Amniotic stem cell (primary cell): ENCODE measurements at places on chromosomes 3 and 15.
A peak's percentile ranks its signal among the peaks of the same experiment; 100 is the strongest.

- no peak for DNase-seq
Observed at GRCh38 chr3:72006631-72007556, 221.9 kb upstream of the PROK2 start.

- DNase-seq: no peak
Observed at GRCh38 chr3:135081856-135082434, 286.9 kb downstream of the EPHB1 start.

DNA sequence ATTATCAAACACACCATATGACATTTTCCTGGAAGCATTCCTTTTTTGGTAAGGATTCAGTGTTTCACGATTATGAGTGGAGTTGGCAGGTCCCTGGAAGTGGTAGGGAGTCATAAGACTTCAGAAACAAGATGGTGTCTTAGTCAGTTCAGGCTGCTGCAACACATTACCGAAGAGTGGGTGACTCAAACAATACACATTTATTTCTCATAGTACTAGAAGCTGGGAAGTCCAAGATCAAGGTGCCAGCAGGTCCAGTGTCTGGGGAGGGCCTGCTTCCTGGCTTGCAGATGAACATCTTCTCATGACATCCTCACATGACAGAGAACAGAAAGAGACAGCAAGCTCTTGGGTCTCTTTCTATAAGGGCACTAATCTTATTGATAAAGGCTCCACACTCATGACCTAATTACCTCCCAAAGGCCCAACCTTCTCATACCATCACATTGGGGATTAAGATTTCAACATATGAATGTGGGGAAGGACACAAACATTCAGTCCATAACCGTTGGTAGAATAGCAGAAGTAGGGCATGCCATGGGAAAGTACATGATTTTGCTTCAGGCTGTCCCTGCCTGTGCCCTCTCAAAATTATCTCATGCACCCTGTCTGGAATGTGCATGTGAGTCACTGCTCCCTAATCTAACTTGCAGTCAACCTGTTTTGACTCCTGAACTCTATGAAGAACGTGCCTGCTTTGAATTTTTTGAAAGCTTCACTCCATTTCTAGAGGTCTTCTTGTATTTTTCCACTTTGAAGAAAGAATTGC, 72.5 kb downstream of the GTPBP8 start:
- no peak for DNase-seq

GRCh38 chr3:22364851-22365250, 613.8 kb upstream of the ZNF385D start:
- DNase-seq: no peak

DNA sequence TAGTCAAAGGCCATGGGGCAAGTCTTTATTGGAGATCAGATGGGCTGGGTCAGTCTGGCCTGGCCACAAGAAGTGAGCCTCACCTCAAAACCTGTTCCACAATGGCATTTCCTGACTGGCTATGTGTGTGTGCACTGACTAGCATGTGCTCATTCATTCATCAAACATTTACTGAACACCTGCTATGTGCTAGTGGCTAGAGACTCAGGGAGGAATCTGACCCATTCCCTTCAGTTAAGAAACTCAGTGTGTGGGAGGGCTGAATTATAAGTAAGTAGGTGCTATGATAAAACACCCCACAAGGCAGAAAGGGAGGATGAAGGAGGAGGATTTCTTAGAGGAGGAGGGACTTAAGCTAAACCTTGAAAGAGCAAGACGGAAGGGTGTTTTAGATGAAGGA, 5.4 kb upstream of the CGNL1 start:
- no peak for DNase-seq

DNA sequence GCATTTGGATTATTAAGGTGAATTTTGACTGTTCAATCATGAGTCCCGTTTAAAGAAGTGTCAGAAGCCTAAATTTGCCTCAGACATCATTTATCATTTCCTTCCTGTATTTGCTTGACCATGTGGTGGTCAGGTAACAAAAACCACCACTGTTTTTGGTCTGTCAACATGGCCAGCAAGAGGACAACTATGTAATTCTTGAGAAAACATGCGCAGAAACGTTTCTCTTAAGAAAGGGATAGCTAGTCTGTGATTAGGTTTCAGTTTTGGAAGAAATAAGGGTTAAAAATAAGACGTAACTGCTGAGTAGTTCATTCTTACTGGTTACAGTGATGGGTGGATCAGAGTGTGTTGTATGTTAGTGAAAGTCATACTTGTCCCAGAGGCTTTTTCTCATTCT, 204.5 kb downstream of the AKAP13 start:
- DNase-seq: no peak

GRCh38 chr3:97817965-97818364, 3.8 kb upstream of the CRYBG3 start:
- DNase-seq: no peak

DNA sequence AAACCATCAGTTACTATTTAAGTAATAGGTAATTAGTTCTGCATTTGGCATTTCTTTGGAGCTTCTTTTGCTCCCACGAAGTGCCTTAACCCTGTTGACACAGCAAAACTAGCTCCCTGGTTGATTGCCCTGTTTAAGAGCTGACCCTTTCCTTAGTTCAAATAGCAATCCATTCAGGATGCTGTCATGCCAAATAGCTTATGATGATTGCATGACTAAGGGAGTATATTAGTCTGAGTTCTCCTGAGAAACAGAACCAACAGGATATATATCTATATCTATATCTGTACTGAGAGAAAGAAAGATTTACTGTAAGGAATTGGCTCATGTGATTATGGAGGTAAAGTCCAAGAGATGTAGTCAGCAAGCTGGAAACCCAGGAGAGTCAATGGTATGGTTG, 50.3 kb upstream of the SPRED1 start:
- no peak for DNase-seq

GRCh38 chr15:26771578-26772153, 1.2 kb downstream of the GABRB3 start:
- DNase-seq: no peak

DNA sequence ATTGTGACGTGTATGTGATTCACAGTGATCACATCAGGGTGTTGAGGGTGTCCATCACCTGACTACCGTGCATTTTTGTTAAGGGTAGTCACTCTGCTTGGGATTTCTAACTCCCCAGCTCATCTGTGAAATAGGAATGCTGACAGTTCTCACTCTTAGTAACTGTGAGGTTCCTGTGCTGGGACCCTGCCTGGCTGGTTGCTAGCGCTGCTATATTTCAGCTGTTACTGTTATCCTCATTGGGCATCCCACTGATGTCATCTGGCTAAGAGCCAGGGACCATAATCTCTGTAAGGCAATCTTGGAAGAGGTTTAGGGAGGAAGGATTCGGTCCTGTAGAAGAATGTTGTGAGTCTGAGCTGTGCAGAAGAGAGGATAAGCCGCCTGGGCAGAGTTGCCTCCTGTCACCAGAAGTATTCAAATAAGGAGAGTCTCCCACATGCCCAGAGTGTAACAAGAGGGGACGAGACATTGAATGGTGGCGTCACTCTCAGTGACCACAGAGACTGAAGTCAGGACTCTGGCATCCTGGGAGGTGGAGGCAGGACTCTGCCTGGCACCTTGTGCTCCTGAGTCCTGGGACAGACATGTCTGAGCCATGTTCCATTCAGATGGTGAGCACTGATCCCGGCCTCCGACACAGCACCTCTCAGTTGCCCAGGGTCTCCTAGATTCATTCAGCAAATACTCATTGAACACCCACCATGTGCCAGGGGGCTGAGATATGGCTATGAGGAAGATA, 52.2 kb downstream of the FBLN2 start:
- no peak for DNase-seq

GRCh38 chr3:80159990-80160506, 392.2 kb upstream of the ROBO1 start:
- DNase-seq: no peak

- peak; percentile 35 for DNase-seq
Observed at GRCh38 chr3:101011136-101011535, 17.9 kb upstream of the ABI3BP start.
